ENCODE measurements at places on chromosomes 5 and 9.

- no peak for DNase-seq
Observed at GRCh38 chr5:103010168-103010567, 109.8 kb downstream of the GIN1 start.

DNA sequence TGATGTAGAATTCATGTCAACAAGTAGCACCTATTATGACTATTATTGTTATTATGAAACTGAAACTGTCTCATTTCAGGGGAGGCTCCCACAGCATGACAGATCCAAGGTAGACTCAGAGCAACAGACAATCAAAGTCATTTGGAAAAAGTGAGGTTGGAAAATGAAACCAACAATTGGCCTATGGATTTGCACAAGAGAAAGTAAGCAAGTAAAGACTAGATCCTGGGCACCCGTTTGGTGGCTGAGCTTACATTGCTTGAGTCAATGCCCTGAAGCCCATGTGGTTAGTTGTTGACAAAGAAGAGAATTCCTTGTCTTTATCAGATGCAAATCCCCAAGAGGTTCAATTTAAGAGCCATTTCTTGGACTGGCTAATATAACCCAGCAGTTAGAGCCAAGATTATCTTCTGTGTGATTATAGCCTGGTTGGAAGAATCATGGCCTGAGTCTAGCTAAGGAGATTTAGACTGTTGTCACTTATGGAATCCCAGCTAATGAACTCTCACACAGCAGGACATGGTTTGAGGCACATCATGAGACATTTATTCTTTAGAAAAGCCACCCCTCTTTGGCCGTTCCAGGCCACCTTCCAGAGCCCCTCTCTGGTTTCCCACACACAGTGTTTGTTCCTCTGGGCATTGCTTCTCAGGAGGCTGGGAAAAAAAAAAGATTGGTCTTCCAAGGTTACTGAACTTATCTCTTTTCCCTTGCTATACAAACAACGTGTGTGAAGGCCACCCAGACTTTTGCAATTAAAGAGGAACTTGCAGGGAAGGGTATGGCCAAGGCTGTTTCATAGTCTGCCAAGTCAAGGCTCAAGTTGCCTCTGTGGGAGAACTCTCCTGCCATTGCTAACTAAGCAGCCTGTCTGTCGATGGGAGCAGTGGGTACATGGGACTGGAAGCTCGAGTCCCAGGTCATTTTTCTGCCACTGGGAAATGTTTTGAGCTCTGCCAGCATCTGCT is 399.5 kb downstream of the ENC1 start:
- DNase-seq, result no peak

DNA sequence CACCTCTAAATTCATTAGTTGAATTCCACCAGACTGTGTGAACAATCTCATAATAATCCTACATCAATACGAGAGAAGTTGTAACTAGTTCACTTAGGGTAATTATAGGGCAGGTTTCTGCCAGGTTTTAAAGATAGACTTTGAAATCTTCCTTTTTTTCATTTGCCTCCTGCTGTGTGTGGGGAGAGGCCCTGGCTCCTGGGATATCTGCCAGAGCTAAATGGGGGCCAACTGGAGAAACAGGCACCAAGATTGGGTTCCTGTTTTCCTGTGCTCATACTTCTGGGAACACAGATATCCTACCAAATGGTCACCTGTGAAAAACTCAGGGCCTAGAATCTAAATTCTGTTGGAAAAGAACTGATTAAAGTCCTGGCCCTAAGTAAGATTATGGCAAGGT is 42.3 kb downstream of the SH3RF2 start:
- no peak for DNase-seq

DNA sequence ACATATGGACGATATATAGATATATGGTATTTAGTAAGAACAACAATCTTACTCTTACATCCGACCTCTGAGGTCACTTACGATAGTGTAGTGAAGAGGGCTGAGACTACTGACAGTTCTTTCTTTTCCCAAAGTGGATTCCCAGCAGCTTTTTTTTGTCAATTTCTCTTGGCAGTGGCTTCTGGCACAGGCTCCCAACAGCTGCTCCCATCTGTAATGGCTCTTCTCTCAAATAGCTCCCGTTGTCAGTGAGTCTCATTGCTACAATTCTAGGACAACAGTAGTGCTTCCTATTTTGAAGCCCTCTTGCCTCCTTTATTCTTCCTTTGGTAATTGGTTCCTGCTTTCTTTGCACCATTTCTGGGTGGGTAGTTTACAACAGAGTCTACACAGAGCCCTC is 68.4 kb downstream of the SLC25A46 start:
- DNase-seq, result no peak

- DNase-seq, result no peak
Observed at GRCh38 chr5:79032031-79032695, 37.3 kb downstream of the DMGDH start.

All from vagina (tissue), 2 donors.